ENCODE measurements at places on chromosomes 11 and 22. TPM values are rescaled to one million over a fixed set of nuclear protein-coding genes. Genes with fewer than 3 reads are reported as not detected.

The MS4A6E gene
- total RNA-seq, result not detected

The MYEOV gene
- 124 TPM for total RNA-seq

The TRIM51 gene
- not detected for total RNA-seq

The NUDT8 gene
- 14.1 TPM for total RNA-seq

The DGCR6 gene
- total RNA-seq, result 2.1 TPM

The OR2AG1 gene
- total RNA-seq, result not detected

The RASL10A gene
- 0.87 TPM for total RNA-seq

The PATE2 gene
- total RNA-seq, result not detected

The SYT9 gene
- 0.11 TPM for total RNA-seq

The ASCL3 gene
- total RNA-seq, result not detected

The MYO18B gene
- total RNA-seq, result 0.02 TPM

The OR4A15 gene
- not detected for total RNA-seq

The RIN1 gene
- total RNA-seq, result 32.9 TPM

Measured in A549 treated with Mapracorat at 1 μM for 4 hours (cell line).